Pancreas (tissue), 10 donors: ENCODE measurements at places on chromosomes 11 and 22. TPM values are rescaled to one million over a fixed set of nuclear protein-coding genes. Genes with fewer than 3 reads are reported as not detected.

- DNase-seq = no peak
Observed at GRCh38 chr11:111531136-111531535, 9.4 kb upstream of the LAYN start.

DNA sequence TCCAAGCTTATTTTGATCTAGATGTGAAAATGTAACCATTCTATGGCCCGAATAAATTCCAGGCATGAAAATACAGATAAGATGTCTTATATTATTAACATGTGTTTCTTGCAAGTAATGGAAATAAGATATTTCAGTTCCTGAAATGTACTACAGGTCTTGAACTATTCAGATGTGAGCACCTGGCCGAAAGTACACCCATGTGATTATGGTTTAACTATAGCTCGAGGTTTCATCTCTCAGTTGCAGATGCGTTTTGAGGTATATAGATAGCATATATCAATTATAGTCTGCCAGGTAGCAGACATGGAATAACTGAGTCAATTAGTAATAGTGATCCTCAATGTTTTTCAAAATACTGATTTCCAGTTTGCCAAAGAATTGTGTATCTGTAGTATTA, 68.3 kb downstream of the DDIAS start:
- no peak for DNase-seq

GRCh38 chr11:35906681-35907080, 37.2 kb upstream of the LDLRAD3 start:
- DNase-seq = no peak

GRCh38 chr11:83569134-83569805, 283.1 kb upstream of the CCDC90B start:
- DNase-seq = no peak

The MS4A7 gene
- 1.9 TPM for polyA plus RNA-seq
